ENCODE measurements at places on chromosomes 13 and 19.

DNA sequence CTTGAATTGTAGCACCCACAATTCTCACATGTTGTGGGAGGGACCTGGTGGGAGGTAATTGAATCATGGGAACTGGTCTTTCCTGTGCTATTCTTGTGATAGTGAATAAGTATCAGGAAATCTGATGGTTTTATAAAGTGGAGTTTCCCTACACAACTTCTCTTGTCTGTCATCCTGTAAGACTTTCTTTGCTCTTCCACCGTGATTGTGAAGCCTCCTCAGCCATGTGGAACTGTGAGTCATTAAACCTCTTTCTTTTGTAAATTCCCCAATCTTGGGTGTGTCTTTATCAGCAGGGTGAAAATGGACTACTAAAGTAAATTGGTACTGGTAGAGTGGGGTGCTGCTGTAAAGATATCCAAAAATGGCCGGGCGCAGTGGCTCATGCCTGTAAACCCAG is 215.6 kb downstream of the LIG4 start:
- DNase-seq, result no peak

- DNase-seq, result no peak
These were observed 602.9 kb downstream of the OLFM4 start for GRCh38 chr13:53631511-53631910.

GRCh38 chr13:101453784-101454201 is 1.3 kb downstream of the ITGBL1 start:
- no peak for DNase-seq

DNA sequence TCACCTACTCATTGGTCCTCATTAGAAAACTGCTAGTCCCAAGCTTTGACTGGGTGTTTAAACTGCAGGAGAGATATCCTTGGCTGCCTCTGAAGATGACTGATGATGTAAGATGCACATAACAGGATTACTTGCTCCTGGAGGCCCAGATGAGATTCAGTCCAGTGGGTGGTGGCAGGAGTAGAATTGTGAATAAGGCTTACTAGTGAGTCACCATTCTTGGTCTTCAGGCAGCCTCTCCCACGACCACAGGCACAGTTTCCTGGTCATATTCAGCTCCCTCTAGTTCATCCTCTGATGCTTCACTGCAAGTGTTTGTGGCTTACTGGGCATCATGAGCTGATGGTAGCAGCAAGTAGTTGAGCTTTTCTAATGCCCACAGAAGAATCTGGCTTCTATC is 12.1 kb downstream of the SERTM1 start:
- no peak for DNase-seq

DNA sequence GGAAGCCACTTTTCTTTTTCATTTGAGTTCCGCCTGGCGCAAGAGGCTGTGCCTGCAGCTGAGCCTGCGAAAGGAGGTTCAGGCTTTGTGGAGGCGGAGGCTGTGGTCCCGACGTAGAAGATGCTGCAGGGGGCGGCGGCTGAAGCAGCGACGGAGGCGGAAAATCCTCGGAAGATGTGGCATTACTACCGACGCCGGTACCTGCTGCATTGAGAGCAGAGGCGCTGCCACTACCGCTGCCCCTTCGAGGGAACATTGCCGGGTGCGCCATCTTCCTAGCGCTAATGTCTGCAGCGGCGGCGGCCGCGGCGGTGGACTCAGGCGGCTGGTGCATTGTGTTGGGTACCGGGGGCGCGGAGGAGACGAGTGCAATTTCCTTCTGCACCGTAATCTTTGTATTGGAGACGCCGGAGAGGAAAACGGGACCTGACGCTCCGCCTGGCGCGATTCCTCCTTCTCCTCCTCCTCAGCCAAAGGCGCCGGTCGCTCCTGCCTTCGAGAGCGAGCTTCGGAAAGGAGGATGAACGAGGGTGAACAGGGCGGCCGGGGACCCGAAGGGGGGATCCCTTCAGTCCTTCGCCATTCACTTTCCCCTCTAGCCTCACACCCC is at the start of gene TSC22D1:
Gene TSC22D1 (minus strand): TSS at position 590 of the 610 bp plus-strand sequence. CDS start 256 bp downstream, at position 334.
- DNase-seq, result peak; percentile 69

GRCh38 chr19:15640294-15640903 is at the start of gene CYP4F3:
Gene CYP4F3 (plus strand): TSS chr19:15640897. CDS start chr19:15641416, 519 bp downstream.
- DNase-seq, result no peak

GRCh38 chr19:1101337-1101698 is 2.5 kb upstream of the GPX4 start:
- no peak for DNase-seq

DNA sequence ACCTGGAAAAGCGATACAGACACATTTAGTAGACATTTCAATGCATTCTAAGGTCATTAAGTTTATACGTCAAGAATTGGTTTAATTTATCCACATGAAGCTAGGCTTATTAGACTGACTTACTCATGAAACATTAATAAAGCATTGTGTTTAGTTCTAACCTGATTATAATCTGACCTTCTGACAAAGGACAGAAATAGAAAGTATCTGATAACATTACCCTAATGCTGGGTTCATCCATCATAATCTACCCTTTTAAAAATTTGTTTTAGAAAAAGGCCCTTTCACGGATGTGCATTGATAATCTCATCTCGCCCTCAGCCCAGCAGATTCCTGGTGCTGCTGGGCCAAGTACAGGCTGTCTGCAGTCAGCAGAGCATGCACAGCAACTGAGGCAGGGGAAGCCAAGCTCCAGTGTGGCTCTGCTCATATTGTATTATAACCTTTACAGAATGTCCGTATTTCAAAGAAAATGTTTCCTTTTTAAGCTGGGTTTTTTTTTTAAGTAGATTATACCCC is 142.1 kb upstream of the MAB21L1 start:
- DNase-seq, result no peak

- no peak for DNase-seq
These were observed 1331.7 kb upstream of the MIR17HG start for GRCh38 chr13:90015565-90016507.

DNA sequence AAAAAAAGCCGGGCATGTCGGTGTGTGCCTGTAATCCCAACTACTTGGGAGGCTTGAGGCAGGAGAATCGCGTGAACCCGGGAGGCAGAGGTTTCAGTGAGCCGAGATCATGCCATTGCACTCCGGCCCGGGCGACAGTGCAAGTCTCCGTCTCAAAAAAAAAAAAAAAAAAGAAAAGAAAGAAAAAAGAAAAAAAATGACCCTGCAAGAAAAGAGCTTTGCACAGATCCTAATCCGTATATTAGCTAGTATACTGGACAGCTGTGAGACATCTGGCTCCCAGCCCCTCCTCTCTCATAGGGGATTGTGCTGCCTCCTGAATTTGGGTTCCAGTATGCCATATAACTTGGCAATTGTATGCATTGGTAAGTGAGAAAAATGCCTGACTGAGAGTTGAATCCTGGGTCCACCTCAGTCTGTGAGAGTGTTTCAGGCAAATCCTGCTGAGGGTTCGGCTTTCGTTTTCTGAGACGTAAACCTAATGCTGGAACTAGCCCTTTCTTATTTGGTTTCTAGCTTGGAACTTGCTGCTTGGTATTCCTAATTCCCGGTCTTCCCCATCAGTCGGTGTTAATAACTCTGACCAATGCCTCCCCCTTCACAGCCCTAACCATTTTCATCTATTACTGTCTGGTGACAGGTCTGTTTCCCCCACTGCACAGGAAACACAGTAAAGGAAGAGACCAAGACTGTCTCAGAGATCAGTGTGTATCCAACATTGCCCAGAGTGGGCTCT is 1.3 kb upstream of the AKT2 start:
- no peak for DNase-seq

All from CD4-positive, alpha-beta T cell treated with Interleukin-2 at 100 ng/mL for 4 hours (primary cell).